ENCODE measurements at places on chromosomes 16 and 17. TPM values are rescaled to one million over a fixed set of nuclear protein-coding genes. Genes with fewer than 3 reads are reported as not detected.

The SLC13A2 gene
- total RNA-seq = not detected

GRCh38 chr17:61574542-61575351, 16.3 kb downstream of the NACA2 start:
- no peak for DNase-seq

The GPR139 gene
- total RNA-seq = not detected

DNA sequence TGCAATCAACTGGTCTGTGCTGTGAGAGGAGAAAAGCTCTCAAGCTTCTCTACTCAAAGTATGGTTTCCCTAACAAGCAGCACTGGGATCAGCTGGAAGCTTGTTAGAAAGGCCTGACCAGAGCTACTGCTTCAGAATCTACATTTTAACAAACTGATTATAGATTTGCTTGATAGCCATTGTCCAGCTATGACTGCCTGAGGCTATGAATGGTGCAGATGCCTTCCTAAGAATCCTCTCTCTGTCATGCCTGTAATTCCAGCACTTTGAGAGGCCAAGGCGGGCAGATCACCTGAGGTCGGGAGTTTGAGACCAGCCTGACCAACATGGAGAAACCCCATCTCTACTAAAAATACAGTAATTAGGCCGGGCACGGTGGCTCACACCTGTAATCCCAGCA, 28.6 kb downstream of the PKD1L3 start:
- DNase-seq = no peak

The CHST4 gene
- total RNA-seq = 0.16 TPM

The MMP2 gene
- 0.63 TPM for total RNA-seq

The SDR42E1 gene
- total RNA-seq = 2.0 TPM

DNA sequence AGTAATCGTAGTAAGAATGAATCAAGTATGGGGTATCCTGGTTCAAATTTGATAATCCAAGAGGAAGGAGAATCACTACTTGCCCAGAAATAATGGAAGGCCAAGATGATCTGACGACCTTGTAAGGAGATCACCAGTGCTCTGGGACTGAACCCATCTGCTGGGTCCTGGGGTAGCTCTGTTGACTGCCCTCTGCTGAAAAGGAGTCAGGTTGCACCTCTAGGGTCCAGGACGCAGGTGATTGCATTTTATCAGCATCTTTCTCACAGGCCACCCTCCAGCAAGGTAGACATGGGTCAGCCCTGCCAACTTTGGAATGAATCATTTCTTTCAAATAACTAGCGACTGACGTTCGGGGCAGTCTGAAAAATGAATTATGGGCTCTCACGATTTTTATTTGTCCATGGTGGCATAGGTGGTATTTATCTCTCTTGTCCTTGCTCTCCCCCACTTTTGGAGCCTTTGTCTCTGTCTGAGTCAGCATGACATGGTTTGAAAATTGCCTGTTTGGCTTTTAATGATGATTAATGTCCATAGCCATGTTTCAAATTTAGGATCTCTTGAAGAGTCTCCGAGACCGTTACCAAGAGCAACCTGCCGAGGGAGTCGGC, 163.7 kb downstream of the MSI2 start:
- DNase-seq = no peak

- no peak for DNase-seq
These were observed 60.5 kb upstream of the PLCG2 start for GRCh38 chr16:81718637-81719036.

DNA sequence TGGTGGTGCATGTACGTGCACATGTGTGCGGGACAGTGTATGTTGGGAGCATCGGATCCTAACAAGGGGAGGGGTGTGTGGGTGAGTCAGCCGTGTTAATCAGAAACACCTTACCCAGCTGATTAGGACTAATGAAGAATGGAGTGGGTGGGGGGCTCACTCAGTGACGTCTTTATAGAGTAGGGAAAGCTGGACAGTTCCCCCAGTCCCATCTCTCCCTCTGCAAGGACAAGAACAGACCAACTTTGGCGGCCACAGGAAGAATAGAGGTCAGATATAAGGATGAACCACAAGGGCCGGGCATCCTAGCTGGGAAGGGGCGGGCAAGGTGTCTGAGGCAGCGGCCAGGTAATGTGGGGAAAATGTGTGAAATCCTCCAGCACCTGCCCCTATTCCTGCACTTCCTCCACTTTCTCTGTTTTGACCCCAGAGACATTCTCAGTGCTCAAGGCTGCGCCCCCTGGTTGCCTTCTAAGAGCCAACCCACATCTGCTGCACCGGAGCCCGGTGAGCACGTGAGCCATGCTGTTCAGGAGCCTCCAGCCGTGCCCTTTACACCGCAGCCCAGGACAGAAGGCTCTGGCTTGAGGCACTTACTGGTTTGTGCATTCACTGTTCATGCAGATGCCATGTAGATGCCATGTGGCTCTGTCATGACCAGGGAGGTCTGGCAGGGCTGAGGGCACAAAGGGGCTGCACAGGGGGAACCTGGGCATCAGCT, 18.9 kb upstream of the TBX21 start:
- DNase-seq = no peak

The CTRB1 gene
- total RNA-seq = 2.2 TPM

DNA sequence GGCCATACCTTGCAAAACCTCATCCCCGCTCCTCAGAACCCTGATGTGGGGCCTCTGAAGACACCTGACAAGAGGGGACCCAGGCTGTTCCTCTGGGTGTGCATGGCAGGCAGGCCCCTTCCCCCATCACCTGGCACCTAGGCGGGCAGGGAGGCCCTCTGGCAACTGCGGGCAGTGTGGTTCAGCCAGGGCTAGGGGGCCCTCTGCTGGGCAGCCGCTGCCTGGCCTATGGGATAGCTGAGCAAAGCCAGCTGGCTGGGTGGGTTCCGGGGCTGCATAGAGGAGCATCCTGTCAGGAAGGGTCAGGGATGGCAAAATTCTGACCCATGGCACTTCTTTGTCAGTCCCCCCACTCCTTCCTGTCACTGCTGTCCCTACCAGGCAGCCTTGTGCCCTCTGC, 228.7 kb upstream of the ASIC2 start:
- no peak for DNase-seq

The PIMREG gene
- 1.9 TPM for total RNA-seq

GRCh38 chr17:14325618-14326167, 24.8 kb downstream of the HS3ST3B1 start:
- no peak for DNase-seq

- peak; percentile 39 for DNase-seq
These were observed 7.5 kb upstream of the NOS2 start for GRCh38 chr17:27807567-27808470.

The SOCS7 gene
- 33.2 TPM for total RNA-seq

- DNase-seq = no peak
These were observed 474 bp downstream of the CLN3 start for GRCh38 chr16:28491230-28491969.

- no peak for DNase-seq
These were observed 159.3 kb downstream of the PARN start for GRCh38 chr16:14470788-14471187.

GRCh38 chr17:48901241-48901640, 7.0 kb upstream of the UBE2Z start:
- DNase-seq = no peak

DNA sequence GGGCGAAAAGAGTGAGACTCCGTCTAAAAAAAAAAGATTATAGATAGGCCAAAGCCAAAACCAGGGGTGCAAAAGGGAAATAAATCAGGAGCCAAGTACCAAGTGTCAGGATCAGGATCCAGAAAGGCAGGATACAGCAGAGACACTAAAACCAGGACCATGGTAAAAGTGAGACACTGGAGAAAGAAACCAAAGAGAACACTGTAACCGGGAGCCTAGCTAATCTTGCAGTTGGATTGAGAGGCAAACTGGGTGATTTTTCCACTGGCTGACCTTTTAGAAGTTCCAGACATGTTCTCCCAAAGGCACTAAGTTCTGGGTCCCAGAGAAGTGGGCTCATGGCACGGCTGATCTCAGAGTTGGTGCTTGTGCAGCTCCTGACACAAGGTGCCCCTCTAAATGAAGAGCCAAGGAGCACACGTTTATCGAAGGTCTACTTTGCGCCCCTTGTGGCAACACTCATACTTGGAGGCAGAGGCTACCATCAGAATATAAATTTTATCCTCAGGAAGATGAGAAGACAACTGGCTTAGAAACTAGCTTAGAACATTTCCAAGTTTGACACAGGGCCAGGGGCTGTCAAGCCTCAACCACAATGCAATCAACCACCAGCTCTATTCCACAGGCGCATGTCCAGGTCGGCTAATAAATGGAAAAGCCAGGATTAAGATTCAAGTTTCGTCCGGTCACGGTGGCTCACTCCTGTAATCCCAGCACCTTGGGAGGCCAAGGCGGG, 27.5 kb upstream of the HELZ start:
- DNase-seq = no peak

DNA sequence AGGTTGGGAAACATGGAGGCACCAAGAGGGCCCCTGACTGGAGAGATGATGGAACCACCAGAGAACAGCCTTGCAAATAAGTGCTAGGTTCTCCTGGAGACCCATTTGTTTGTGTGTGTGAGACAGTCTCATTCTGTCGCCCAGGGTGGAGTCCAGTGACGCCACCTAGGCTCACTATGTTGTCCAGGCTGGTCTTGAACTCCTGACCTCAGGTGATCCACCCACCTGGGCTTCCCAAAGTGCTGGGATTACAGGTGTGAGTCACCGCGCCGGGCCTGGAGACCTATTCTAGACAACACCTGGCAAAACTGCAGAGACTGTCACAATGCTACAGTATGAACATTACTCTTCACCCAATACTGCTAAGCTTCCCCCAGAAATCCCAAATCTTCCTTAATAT, 1.5 kb downstream of the NPLOC4 start:
- no peak for DNase-seq

GRCh38 chr17:74842146-74842598, 17.5 kb downstream of the GRIN2C start:
- no peak for DNase-seq

DNA sequence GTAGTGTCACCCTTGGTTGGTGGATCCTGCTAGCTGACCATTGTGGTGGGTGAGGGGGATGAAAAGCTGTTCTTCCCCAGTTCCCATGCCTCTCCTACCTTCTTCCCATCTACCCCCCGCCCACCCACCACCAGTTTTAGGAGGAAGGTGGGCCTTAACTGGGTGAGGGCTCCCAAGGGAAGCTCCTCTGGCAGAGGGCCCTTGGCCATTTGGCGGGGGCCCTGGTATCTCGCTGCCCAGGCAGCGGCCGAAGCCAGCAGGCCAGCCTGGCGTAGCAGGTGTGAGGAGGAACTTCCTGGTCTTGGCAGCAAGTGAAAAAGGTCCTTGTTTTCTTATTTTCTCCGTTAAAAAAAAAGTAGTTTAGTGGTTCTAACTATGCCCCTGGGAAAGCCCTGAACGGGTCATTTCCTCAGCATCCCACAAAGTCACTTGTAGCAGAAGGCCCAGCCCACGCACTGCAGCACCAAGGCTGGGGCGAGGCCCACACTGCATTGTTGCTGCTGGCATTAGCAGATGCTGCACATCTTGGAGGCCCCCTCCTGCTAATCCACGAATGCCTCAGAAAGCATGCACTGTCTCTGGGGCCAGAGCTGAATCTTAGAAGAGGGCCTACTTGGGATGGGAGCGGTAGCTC, 72.5 kb downstream of the MPRIP start:
- DNase-seq = no peak

The SNX20 gene
- total RNA-seq = 25.7 TPM

DNA sequence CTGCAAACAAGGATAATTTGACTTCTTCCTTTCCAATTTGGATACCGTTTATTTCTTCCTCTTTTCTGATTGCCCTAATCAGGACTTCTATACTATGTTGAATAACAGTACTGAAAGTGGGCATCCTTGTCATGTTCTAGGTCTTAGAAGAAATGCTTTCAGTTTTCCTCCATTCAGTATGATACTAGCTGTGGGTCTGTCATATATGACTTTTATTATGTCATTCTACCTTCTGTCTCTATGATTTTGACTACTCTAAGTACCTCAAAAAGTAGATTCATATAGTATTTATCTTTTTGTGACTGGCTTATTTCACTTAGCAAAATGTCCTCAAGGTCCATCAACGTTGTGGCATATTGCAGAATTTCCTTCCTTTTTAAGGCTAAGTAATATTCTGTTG, 111.5 kb upstream of the RBBP6 start:
- DNase-seq = no peak

The PSMD7 gene
- 214 TPM for total RNA-seq

GRCh38 chr16:57617604-57618111, 10.8 kb upstream of the ADGRG1 start:
- no peak for DNase-seq

The GDPD1 gene
- 1.1 TPM for total RNA-seq

DNA sequence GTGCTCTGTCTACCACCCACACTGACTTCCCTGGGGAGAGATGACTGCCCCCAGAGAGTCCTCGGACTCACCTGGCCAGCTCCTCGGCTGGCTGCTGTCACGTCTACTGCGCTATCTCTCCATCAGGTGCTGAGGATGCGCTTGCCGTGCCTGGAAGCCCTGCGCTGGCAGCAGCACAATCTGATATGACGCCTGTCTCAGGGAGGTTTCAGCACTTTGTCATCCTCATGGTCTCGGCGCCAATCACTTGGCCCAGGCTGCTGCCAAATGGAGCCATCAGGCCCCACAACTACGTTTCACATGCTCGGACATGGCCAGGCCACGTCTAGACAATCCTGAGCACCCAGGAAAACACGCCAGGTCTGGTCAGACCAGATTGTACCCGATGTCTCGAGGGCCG, 46.7 kb downstream of the FOXL1 start:
- no peak for DNase-seq

GRCh38 chr16:55370762-55371482, 46.9 kb downstream of the IRX6 start:
- no peak for DNase-seq

GRCh38 chr16:56460101-56460500, 8.7 kb downstream of the OGFOD1 start:
- no peak for DNase-seq

- DNase-seq = no peak
These were observed 84.9 kb downstream of the CACNG1 start for GRCh38 chr17:67129283-67129682.

The SPEM3 gene
- total RNA-seq = not detected

DNA sequence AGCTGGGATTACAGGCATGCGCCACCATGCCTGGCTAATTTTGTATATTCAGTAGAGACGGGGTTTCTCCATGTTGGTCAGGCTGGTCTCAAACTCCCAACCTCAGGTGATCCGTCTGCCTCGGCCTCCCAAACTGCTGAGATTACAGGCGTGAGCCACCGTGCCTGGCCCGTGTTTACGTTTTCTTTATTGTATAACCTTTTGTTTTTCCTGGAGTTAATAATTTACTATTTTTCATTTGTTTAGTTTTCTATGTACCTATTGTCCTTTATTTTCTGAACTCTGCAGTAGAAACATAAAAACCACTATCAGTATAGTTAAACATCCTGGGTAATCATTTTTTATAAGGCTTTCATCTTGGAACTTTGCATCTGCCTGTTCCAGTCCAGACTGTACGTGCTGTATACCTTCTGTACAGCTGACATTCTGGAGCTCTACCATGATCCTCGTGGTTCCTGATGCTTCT, 73.6 kb downstream of the PPM1E start:
- no peak for DNase-seq

DNA sequence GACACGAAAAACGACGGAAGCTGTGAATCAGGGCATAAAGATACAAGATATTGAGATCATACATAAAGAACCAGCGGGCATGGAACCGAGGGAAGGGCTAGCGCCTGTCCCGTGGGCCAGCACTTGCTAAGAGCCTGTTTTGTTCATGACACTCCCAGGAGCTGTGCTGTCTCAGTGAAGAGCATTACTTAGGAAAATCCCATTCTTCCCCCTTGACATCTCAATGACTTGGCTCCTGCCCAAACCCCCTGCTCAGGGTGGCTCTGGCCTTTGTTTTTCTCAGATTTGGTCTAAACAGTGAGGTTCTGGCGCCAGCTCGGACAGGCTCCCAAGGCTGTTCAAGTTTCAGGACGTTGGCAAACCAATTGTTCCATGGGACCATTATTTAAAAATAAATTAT, 79.1 kb upstream of the SEC14L1 start:
- no peak for DNase-seq

- DNase-seq = no peak
These were observed 311.7 kb downstream of the PMP22 start for GRCh38 chr17:14953405-14953804.

The SOX9 gene
- 0.08 TPM for total RNA-seq
